Activated CD4-positive, alpha-beta T cell treated with anti-CD3 and anti-CD28 coated beads for 36 hours (primary cell): ENCODE measurements at places on chromosomes 5 and 9.

DNA sequence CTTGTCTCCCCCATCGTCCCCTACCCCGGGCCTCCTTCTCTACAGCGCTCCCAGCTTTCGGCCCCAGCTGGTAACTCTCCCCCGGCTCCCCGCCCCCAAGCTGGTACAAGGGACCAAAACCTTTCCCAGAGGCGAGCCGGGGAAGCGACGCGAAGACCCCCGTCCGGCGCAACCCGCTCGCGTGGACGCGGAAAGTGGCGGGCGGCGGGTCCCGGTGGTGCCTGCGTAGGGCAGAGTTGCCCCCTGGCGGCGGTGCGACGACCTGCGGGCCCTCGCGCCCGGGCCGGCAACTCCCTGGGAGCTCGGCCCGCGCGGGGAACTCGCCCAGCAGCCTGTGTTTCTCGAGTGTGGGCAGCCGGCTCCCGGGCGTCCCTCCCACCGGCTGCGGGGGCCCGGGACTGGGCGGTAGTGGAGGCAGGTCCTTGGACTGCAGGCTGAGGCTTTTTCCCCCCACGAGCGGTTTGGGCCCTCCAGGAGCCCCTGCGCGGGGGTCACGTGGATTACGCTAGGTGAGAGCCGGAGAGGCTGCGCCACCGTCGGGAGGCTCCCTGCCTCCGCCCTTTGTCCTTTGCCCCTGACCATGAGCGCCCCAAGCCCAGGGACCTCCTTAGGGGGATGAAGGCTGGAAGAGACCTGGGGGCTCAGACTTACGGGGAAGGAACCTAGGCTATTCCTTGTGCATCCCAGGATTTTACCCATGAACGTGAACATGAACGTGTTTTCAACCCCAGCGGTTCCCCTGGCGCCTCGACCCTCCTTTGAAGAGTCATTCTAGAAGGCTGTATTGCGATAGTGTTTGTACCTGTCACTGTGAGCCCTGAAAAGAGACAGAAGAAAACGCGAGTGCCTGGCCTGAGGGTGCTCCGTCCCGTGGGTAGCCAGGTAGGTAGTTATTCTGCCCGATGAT, 2.9 kb upstream of the FOXD1 start:
- H3K36me3 ChIP-seq = no peaks in the 10 kb centered on the region
- no peak overlapping the region for H3K4me3 ChIP-seq
- no peak overlapping the region for H3K27ac ChIP-seq
- peaks cover 8% of the 10 kb centered on the region for H3K4me1 ChIP-seq
- peak; percentile 83 for DNase-seq
- peaks cover 65% of the 10 kb centered on the region for H3K27me3 ChIP-seq

DNA sequence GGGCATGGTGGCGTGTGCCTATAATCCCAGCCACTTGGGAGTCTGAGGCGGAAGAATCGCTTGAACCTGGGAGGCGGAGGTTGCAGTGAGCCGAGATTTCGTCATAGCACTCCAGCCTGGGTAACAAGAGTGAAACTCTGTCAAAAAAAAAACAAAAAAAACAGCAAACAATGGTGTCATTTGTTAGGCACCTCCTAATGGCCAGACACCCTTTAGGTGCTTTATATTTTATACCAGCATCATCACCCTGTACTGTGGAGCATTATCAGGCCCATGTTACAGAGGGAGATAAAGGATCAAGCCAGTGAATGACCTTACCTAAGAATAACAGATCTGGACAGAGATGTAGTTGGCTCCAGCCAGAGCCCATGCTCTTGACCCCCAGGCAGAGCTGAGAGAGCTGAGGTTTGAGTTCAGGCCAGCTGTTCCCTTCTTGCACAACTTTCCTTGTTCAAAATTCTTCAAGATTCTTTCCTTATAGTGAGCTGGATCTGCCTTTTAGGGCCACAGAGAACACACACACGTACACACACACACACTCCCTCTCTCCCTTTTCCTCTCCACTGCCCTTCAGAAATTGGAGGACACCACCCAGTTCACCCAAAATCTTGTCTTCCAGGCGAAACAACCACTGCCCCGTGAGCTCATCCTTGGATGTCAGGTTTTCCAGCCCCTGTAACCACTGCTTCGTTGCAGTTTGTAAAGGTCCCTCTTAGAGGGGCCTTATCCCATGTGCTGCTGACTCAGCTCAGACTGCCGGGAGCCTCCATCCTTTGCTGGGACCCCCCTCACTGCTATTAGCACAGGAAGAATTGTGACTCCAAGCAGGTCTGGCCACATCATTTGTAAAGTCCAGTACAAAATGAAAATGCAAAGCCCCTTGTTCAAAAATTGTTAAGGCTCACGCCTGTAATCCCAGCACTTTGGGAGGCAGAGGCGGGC, 10.4 kb upstream of the PTGES start:
- DNase-seq = no peak
- H3K36me3 ChIP-seq = no peaks in the 10 kb centered on the region
- no peak overlapping the region for H3K27ac ChIP-seq
- H3K4me1 ChIP-seq = no peaks in the 10 kb centered on the region
- H3K4me3 ChIP-seq = no peak overlapping the region

GRCh38 chr9:8769153-8769552, 969.6 kb upstream of the DMAC1 start:
- no peaks in the 10 kb centered on the region for H3K36me3 ChIP-seq
- H3K27me3 ChIP-seq = no peaks in the 10 kb centered on the region
- no peaks in the 10 kb centered on the region for H3K4me1 ChIP-seq
- no peak overlapping the region for H3K4me3 ChIP-seq
- H3K27ac ChIP-seq = no peak overlapping the region

GRCh38 chr5:176873541-176874172, 25.5 kb downstream of the HK3 start:
- no peak for DNase-seq
- peaks cover 7% of the 10 kb centered on the region for H3K4me1 ChIP-seq
- H3K27me3 ChIP-seq = peaks cover 20% of the 10 kb centered on the region
- no peaks in the 10 kb centered on the region for H3K36me3 ChIP-seq
- H3K27ac ChIP-seq = no peak overlapping the region

DNA sequence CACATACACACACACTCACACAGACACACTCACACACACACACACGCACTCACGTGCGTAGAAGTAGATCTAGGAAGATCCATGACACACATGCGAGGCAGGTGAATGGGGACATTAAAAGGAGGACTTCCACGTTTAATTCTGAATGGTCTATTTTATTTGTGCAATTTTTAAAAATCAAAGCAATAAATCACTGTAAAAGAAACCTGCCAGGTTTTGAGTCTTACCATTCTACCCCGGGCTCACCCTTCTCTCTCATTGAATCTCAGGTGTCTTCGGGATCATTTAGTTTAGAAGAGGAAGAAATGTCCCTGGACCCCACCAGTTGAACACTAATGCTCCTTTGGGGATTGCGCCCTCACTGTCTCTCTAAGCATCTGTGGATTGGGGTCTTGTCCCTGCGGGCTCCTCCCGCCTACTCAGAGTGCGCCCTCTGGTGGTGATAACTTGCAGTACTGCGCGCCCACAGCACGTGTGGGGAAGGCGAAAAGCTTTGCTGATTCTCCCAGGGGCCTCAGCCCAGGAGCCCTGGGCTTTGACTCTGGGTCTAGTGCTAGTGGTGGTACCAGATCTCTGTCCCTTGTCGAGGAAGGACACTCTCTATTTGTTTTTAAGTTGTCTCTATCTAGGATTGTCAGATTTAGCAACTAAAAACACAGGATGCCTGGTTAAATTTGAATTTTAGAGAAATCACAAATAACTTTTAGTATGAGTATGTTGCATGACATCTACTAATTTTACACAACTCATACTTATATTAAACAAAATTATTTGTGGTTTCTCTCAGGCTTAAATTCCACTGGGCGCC, 34.8 kb downstream of the BOD1 start:
- H3K27ac ChIP-seq = no peak overlapping the region
- peaks cover 3% of the 10 kb centered on the region for H3K36me3 ChIP-seq
- no peak overlapping the region for H3K4me3 ChIP-seq
- peak; percentile 75 for DNase-seq
- no peaks in the 10 kb centered on the region for H3K27me3 ChIP-seq

DNA sequence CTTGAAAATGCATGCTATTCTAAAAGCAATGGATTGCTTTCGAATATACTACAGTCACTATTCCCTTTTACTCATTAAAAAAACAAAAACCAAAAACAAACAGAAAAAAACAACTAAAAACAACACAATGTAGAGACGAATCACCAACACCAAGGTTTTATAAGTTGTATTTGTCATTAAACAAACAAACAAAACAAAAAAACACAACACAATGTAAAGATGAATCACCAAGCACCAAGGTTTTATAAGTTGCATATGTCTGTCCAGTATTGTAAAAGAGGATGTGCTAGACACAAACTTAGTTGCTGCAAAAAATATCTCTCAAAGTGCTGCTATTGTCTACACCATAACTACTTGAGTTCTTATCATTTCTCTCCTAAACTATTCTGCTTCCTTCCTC, 1269.2 kb downstream of the EFNA5 start:
- no peaks in the 10 kb centered on the region for H3K4me1 ChIP-seq
- no peak for DNase-seq
- H3K36me3 ChIP-seq = no peaks in the 10 kb centered on the region
